Posterior vena cava (tissue), 2 donors: ENCODE measurements at places on chromosomes 13 and 19. TPM values are rescaled to one million over a fixed set of nuclear protein-coding genes. Genes with fewer than 3 reads are reported as not detected.

The SEMA6B gene
- 13.7 TPM for total RNA-seq

The ACP5 gene
- total RNA-seq: 5.5 TPM

The C19orf85 gene
- total RNA-seq: not detected

The TRAPPC2B gene
- total RNA-seq: 7.5 TPM

The CATSPERD gene
- not detected for total RNA-seq

The CEACAM8 gene
- total RNA-seq: not detected
